ENCODE measurements at places on chromosomes 4 and X.

- no peak for DNase-seq
Observed at GRCh38 chr4:1479454-1479853, 73.2 kb upstream of the NKX1-1 start.

- DNase-seq: no peak
Observed at GRCh38 chr4:37415845-37416369, 171.4 kb downstream of the NWD2 start.

DNA sequence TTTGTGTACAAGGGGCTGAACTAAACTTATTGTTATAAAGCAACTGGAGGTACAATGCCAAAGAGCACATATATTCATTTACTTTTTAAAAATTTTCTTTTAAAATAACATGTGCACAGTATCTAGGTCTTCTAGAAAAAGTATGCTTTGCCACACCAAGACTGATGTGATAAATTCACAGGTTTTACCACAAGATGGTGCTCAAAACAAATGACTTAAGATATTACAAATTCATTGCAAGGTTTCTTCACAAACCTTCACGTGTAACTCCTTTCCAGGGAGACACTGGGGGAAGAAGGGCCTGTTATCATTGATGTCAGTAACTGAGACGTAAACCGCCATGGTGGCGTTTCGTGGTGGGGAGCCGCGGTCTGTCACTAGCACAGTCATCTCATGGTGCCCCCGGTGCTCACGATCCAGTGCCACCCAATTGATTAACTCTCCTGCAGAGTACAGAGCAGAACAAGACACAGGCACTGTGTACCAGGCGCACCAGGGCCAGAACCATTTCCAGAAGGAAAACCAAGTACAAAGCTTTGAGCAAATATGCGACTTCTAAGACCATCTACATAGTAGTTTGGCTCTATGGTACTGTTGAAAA, 162.2 kb downstream of the DCHS2 start:
- peak; percentile 10 for DNase-seq

GRCh38 chrX:34467437-34467836, 189.6 kb downstream of the TMEM47 start:
- no peak for DNase-seq

DNA sequence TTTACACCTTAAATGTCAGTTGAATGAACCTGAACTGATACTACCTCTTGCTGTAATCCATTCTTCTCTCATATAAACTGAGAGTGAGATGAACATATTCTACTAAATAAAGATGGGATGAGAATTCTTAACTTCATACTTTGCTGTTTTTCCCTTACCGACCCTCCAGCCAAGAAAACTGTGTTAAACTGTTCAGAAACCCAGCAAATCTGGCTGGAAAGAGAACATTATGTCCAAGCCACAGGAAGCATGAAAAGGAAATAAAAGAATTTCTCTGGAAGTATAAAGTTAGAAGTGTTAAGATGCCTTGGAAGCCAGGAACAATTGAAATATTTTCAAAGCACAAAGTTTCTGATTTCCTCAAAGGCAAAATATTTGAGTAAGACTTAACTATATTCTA, 22.9 kb downstream of the NPY1R start:
- no peak for DNase-seq

DNA sequence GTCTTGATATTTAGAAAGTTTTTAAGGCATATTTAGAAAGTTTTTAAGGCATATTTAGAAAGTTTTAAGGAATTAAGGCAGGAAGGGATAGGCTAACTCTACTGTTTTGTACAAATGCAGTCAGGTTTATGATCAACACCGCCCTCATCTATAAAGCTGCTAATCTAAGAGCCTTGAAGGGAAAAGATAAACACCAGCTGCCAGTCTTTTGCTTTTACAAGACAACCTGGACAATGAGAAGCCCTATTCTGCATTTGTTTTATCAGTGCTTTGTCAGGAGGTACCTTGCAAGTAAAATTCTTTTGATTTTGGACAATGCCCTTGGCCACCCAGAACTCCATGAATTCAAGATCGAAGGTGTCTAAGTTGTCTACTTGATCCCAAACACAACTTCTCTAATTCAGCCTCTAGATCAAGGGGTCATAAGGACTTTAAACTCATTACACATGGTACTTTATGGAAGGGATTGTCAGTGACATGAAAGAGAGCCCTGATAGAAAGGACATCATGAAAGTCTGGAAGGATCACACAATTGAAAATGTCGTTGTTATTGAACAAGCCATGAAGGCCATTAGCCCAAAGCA, 39.8 kb downstream of the IL15 start:
- no peak for DNase-seq

GRCh38 chr4:77586951-77587383, 18.7 kb upstream of the CXCL13 start:
- DNase-seq: no peak

GRCh38 chr4:97073194-97073593, 1070.1 kb downstream of the STPG2 start:
- no peak for DNase-seq

- DNase-seq: peak; percentile 13
Observed at GRCh38 chrX:15797707-15798106, 7.4 kb downstream of the ZRSR2 start.

DNA sequence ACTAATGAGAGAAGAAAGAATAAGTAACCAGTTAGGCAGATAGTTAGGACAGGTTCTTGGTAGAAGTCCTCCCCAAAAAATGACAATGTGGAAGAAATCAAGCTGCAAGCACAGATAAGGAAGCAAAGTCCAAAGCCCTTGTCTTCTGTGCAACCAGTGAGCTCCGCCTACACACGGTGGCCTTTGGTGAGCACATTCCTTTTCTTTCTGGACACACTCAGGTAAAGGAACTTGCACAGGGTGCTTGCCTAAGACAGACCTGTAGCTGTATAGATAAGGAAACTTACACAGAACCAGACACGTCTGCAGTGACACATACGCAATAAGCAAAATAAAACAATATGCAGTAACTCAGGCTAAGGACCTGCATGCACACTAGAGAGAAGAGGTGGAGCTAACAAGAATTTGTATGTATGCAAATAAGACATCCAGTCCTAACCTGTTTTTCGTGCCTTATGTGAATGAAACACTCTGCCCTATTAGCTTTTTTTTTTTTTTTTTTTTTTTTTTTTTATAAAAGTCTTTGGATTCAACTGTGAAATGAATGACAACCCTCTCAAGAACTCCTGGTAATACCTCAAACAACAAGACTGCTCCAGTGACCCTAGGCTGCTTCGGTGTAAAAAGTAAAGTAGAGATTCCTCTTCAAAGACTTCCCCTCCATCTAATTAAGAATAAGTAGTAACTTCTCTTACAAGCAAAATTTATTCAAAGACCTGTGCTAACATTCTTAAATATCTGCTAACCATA, 48.8 kb downstream of the UGT2B10 start:
- DNase-seq: no peak

DNA sequence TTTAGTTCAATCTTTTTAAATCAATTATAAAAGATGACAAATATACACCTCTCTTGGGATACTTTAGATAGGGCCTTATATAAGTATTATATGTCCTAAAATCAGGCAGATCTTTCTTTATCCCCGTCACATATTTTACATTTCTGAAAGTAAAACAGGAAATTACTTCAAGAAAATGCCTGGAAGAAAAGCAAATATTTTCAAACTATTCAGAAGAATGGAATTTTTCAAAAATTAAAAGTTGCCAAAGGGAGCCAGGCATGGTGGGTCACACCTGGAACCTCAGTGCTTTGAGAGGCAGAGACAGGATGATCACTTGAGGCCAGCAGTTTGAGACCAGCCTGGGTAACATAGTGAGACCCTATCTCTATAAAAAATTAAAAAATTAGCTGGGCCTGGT, 34.4 kb downstream of the MGARP start:
- DNase-seq: peak; percentile 41

DNA sequence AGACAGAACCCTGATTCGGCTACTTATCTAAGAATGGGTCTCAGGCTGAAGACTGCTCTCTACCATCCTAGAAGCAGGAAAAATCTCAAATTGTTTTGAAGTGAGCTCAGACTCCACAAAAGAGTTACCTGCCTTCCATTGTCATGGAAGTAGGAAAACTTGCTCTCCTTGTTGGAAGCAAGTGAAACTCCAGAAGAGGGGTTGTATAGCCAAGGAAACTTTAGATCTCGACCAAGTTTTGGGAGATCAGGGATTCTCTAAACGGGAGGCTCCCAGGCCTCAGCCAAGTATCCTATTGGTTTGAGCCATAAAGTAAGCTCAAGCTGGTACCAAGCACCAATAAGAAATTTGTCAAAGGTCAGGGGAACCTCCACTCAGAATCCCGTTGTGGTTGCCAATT, 9.2 kb upstream of the FHDC1 start:
- no peak for DNase-seq

- no peak for DNase-seq
Observed at GRCh38 chr4:140871368-140871767, 115.2 kb upstream of the TBC1D9 start.

- no peak for DNase-seq
Observed at GRCh38 chr4:38985410-38986100, 46.7 kb downstream of the TMEM156 start.

DNA sequence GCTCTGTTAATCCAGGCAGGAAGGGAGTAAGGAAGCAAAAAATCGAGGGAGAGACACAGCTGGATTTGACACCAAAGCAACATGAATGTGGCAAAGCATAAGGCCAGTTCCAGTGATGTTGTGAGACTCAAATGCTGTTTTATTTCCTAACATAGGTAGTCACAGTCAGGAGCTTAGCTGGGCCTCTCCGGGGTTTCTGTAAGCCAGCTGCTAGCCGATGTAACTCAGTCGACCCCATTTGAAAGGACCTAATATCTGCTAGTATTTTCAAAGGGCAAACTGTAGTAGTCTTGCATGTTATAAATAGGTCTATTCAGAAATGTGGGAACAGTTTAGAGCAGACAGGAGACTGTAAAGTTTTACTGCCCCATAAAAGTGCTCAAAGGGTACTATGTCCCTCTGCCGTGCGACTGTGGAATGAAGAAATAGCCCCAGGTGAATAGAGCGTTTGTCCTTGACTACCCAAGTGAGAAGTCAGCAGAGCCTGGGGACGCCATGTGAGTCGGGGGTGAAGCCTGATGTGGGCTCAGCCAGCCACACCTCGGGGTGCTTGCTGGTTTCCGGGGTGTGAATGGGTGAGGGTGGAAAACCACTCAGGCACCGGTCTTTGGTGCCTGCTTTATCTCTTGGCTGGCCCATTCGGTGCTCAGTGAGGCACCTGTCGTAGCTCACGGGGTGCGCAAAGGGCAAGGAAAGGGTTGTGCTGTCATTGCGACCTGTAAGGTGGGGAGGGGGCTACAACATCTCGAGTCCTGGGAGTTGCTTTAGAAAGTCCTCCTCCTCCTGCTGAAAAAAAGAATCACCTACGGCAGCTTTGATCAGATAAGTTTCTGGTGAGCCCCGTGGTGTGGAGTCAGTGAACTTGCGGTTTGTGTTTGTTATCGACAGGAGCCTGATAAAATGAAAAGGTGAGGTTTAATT, 745 bp downstream of the TRIM2 start:
- no peak for DNase-seq

DNA sequence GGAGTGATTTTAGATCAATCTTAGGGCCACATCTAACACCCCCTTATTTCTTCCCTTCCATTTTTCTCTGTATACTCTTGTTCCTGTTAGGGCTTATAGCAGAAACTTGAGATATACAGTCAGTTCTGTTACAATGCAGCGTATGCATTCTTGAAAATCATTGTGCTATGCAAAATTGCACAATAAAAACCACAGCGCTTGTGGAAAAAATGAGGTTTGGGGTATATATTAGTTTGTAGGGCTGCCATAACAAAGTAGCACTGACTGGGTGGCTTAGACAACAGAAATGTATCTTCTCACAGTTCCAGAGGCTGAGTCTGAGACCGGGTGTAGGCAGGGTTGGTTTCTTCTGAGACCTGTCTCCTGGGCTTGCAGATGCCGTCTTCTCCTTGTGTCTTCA, 59.0 kb downstream of the WWC2 start:
- peak; percentile 90 for DNase-seq

- no peak for DNase-seq
Observed at GRCh38 chrX:3271183-3271833, 75.1 kb downstream of the MXRA5 start.

DNA sequence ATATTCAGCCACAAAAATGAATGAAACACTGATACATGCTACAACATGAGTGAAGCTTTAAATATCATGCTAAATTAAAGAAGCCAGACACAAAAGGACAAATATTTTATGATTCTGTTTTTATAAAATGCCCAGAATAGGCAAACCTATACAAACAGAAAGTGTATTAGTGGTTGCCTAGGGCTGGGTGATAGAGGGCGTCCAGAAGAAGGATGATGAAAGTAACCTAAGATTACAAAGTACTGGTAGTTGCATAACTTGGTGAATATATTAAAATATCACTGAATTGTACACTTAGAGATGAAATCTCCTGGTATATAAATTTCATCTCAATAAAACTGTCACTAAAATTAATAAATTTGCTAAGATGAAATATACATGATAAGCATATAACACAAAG, 67.5 kb downstream of the FBXW7 start:
- DNase-seq: no peak

DNA sequence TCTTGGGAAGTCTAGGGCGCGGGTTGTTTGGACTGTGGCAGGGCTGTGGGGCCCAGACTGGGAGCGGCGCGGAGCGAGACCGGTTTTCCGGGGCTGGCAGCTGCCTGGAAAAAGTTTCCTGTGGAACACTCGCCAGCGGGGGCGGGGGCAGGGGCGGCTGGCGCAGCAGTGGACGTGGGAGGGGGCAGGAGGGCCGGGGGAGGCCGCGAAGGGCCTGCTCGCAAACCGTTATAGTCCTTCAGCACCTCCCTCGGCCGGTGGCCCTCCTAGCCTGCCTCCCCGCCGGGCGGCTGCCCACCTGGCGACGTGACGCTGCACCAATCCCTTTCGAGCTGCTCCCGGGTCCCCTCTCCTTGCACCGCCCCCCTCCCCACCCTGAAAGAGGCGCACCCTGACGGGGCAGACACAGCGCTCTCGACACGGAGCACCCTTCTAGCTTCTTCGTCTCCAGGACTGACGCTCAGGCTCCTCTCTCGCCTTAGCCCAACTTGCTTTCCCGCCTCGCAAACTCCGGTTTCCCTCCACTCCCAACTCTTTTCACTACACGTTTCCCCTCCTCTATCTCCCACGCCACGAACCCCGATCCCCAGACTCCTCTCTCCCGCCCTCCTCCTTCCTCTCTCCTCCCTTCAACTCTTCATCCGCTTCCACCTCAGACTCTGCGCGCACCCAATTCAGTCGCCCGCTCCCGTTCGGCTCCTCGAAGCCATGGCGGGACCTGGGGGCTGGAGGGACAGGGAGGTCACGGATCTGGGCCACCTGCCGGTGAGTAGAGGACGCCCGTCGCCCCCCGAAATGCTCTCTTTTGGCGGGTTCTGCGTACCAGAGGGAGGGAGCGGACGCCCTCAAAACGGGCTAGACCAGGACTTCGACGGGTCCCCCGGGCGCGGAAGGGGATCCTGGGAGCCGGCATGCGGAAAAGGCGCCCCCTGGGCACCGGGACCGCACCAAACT, at the start of gene NRK:
Gene NRK (plus strand): TSS at position 402 of the 954 bp plus-strand sequence. CDS start 307 bp downstream, at position 709.
- no peak for DNase-seq

DNA sequence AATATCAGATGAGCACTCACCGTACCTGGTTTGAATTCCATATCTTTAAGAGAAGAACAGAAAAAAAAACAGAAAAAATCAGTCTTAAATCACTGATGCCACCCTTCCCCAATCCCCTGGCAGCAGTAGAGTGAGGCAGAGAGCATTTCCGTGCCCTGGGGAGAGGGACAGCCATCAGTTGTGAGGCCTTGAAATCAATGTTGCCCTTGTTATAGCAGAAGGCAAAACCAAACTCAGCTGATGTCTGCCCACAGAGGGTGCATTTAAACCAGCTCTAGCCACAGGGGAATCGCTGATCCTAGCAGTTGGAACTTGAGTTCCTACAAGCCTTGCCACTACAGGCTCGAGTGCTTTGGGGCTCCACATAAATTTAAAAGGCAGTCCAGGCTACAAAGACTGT, 338.5 kb upstream of the FMR1 start:
- DNase-seq: no peak

GRCh38 chr4:85895755-85896154, 420.8 kb downstream of the ARHGAP24 start:
- no peak for DNase-seq
